ENCODE measurements at places on chromosomes 16 and 17.

DNA sequence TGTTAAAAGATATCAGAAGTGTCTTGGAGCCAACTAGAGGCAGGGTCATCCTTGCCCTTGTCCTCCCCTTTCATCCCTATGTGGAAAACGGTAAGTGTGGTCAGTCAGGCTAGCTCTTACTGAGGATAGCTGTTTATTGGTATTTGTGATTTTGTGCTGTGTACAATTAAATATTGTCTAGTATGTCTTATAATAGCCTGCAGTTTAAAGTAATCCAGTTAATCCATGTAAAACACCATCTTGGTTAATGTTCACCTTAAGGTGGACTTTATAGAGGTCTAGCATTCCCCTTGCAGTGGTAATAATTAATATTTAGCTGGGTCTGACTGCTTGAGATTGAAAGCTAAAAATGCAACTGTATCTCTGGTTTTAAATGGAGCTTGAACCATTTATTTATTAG is 25.6 kb downstream of the METTL9 start:
- no peak for DNase-seq

DNA sequence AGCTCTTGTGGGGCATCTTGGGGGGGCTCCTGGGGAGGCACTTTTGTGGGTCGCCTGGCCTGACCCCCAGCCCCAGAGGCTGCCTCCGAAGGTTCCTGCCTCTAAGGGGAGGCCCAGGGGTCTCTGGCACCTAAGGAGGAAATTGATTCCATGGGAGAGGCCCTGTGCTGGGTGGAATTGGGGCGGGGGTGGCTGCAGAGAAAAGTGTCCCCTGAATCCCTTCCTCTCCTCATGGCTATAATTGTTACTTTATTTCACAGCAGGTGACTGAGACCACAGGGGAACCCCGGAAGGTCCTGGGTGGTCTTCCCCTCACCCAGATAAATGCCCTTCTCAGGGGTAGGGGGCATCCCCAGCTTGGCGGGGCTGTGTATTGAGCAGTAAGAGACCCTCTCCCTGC is 3.1 kb downstream of the GLIS2 start:
- no peak for DNase-seq

DNA sequence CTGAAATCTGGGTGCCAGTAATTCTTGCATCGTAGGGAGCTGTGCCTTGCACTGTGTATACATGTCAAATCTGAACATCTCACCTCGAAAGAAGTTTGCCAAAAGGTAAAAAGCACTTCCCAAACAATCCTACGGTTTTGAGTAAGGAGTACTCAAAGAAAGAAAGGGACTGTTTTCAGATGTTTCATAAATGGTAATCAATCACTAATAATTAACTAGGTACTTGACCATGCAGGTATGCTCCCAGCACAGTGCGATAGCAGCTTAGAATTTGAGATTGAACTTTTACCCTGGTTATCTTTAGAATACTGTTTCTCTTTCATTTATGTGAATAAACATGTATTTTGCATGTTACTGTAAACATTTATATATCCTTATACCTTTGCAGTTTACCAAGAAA is 39.0 kb downstream of the PRKCA start:
- no peak for DNase-seq

DNA sequence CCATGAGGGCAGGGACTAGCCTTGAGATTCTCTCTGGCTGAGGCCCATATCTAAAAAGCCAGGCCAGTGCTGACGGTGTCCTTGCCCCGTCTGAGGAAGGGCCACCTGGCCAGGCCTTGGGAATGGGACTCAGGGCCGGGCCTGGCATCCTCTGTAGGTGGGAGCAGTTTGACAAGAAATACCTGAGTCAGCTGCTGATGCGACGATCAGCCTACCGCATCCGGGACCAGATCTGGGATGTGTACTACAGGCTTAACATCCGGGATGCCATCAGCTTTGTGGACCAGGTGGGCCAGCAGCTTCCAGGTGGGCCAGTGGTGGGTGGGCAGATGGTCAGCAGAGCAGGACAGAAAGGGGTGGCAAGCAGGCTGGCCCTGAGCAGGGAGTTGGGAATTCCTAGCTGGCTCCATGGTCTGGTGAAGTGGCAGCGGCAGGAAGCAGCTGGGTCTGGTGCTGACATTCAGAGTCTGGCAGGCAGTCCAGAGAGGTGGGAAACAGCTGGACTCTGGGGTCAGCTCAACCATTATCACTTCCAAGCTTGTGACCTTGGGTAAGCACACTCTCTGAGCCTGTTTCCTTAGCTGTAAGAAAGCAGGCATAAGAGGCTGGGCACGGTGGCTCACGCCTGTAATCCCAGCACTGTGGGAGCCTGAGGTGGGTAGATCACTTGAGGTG is 9.5 kb downstream of the SLC9A5 start:
- DNase-seq, result no peak

GRCh38 chr17:41800601-41801373 is 11.0 kb downstream of the P3H4 start:
- no peak for DNase-seq

GRCh38 chr16:66588981-66589713 is 9.9 kb downstream of the CMTM2 start:
- DNase-seq, result no peak

DNA sequence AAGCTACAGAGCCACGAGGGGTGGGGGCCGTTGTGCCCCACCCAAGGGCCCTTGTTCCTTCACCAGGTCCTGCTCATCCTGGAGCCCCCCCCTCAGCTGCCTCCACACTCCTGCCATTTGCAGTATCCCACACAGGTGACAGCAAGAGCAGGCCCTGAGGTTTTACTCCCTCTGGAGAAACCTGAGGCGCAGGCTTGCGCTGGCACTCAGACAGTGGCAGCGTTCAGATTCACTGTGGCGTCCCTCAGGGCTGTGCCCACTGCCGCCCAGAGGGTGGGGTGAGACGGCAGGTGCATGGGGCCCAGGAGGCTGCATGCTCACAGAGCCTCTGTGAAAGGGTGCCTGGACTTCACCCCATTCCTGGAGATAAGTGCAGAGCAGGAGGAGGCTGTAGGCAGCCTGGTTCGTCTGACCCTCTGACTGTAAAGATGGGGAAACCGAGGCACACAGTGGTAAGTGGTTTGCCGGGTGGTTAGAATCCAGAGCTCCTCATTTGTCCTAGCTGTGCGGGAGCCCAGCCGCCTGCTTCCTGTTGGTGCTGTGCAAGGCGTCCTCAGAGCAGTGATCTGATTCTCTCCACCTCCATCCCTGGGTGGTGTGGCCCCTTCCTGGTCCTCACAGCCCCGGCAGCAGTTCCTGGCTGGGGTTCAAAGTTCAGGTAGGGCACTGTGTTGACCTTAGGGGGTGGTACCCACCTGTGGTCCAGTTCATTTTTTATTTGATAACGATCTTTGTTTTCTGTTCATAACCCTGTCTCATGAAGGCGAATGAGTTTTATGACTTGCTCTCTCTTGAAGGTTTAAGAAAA is 1.6 kb downstream of the SPIRE2 start:
- DNase-seq, result no peak

DNA sequence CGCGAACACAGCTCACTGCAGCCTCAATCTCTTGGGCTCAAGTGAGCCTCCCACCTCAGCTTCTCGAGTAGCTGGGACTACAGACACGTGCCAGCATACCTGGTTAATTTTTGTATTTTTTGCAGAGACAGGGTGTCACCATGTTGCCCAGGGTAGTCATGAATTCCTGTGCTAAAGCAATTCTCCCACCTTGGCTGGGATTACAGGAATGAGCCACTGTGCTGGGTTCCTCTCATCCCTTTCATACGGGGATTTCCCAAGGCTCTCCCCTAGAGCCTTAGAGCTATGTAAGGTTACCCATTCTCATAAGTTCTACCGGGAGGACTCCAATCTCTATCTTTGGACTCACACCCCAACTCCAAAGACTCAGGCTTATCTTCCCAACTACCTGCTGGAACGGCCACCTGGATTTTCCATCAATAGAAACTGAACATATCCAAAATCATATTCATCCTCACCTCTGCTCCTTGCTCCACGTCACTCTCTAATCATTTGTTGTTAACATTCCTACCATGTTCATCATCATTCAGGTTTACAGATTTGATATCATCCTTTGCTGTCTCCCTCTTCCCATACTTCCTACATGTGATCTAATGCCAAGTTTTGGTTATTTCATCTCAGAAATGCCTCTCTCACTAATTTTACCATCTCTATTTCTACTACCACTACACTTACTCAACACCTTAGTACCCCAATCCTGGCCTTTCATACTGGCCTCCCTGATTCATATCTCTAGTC is 92.5 kb downstream of the NCOR1 start:
- DNase-seq, result no peak

GRCh38 chr17:41510251-41511065 is 5.0 kb upstream of the KRT13 start:
- DNase-seq, result no peak

DNA sequence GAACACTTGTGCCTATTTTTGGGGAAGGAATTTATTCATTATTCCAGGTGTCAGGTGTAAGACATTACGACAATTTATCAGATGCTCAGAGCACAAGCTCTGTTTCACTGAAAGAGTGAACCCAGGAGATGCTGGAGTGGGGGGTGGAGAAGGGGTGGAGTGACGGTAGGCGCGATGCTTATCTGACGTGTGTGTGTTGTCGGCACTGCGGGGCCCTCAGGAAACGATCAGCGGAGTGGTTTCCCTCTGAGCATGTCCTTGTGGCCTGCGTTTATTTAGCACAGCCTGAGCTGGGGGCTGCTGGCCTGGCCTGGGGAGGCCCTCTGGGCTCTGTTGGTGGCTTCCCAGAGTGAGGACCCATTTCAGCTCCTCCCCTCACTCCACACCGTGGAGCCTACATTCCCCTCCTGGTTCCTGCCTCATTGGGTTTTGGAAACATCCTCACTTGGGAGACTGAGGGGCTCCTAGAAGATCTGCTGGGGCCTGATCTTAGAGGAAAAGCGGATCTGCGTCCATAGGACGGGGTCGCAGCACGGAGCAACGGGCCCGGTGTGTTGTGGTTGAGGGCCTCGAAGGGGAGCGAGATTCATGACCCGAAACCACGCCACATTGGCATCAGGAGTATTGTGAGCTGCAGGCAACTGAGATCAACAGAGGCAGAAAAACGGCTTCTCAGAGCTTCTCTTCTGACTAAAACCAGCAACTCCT is 19.0 kb upstream of the GNG13 start:
- DNase-seq, result no peak

DNA sequence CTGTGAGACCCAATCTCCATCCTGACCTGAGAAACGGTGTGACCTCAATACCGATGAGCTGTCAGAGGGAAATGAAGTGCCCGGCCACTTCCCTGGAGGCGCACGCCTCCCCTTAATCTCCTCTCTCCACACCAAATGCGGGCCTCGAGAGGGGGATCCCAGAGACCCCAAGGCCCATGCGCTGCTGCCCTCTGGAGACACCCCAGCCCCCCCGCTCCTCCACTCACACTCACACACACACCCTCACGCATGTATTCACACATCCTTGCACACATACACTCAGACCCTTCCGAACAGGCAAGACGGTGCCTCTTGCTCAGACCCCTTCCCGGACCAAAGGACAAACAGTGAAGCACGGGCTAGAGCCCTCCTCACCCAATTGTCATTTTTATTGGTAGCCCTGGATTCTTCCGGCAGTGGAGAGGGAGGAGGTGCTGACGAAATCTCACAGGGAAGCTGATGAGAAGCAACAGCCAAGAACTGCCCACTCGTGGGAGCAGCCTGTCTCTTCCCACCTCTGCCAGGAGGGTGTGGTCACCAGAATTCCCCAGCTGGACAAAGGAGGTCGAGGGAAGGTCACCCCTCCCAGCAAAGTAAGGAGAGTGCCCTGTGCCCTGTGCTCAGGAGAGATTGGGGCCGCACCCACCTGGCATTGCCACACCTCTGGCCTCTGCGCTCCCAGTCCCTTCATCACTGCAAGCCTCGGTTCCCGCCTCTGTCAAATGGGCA is 136.0 kb upstream of the TNRC6C start:
- DNase-seq, result no peak

GRCh38 chr16:68362947-68363657 is 52.3 kb downstream of the PRMT7 start:
- no peak for DNase-seq

DNA sequence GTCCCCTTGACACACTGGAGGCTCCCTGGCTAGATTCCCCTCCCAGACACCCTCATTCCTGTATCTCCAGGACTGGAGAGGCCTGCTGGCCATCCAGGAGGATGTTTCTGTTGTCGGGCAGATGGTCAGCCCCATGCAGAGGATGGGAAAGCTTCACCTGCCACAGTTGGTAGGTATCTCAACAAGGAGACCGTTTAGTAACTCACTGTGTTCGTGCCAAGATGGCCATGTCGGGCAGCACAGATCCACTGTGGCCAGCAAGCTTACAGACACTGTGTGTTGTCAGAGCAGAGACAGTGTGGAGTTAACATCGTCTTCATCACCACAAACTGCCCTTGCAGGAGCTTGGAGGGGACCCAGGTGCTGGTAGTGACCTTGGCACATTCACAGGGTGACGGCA is 390.9 kb downstream of the SEC14L1 start:
- no peak for DNase-seq
